ENCODE measurements at places on chromosomes 5 and 9.

GRCh38 chr9:69325409-69326212, 596 bp downstream of the ENTREP1 start:
- no peak for DNase-seq

GRCh38 chr5:142095651-142096330, 12.8 kb upstream of the NDFIP1 start:
- DNase-seq: no peak

- DNase-seq: no peak
Observed at GRCh38 chr9:19924080-19924479, 135.2 kb upstream of the SLC24A2 start.

DNA sequence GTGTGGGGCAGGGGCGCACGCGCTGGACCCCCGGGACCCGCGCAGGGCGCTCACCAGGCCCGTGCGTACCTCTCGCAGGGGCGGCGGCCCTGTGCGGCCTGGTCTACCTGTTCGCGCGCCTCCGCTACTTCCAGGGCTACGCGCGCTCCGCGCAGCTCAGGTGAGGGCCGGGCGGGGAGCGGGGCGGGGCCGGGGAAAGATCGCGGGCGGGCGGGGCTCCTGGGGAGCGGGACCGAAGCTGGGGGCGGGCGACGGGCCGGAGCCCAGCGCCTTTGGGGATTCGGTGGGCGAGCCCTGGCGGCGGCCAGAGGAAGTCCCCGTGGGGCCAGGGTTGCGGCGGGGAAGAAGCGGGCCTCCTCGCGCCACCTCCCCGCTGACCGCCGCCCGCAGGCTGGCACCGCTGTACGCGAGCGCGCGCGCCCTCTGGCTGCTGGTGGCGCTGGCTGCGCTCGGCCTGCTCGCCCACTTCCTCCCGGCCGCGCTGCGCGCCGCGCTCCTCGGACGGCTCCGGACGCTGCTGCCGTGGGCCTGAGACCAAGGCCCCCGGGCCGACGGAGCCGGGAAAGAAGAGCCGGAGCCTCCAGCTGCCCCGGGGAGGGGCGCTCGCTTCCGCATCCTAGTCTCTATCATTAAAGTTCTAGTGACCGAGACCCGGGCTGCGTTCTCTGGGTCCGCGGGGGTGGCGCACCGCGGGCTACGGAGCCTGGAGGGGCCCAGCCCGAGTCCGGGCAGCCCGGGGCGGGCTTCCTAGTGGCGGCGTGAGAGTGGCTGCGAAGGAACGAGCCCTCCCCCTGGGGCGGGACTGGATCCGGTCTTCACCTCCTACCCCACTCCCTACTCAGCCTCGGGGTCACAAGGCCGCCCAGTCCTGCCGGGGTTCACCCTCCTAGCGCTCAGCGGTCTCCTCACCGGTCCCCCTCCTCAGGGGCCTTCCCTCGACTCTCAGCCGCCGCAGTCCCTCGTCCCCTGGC, 2.4 kb downstream of the LTC4S start:
- DNase-seq: no peak

DNA sequence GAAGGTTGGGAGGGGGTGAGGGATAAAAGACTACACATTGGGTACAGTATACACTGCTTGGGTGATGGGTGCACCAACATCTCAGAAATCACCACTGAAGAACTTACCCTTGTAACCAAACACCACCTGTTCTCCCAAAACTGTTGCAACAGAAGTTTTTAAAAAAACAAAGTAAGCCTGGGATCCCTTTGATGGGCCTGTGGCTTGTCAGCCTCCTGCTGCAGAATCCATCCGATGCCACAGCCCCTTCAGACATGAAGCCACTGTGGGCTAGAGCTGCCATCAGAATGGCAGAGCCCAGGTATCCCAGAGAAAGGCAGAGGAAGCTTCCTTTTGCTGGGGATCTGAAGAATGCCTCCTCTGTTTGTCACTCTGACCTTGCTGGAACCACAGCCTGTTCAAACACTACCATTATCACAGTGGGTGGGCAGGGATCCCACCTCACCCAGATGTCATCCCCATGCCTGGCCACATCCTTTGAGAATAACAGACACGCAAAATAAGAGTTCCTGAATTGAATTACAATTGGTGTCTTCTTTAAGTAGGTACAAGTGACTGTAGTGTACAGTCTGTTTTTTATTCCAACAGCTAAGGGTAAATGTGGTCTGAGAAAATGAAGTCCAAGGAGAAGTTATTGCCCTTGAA, 78.1 kb upstream of the DIRAS2 start:
- DNase-seq: no peak

DNA sequence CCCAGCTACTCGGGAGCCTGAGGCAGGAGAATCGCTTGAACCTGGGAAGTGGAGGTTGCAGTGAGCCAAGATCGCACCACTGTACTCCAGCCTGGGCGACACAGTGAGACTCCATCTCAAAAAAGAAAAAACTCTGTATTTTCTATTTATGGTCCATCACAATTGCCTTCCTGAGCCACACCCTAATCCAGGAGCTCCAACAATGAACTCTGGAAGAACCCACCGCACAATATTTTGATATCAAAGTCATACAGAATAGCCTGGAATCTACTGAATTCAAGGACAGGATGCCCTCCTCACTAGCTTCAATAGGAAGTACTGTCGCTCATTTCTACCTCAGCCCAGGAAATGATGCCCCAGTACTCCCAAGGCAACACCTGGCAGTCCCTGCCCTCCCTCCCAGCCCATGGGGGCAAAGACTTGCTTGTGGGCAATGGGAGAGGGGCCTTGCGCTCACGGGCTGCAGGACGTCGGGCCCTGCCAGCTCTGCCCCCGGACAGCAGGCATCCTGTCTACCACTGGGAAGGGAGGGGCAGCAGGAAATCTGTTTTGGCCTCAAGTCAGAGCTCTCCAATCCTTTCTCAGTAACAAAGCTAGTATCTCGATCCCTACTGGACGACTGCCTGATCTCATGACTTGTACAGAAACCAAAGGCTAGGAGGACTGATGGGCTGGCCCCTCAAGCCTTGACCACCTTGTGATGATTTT, 19.7 kb downstream of the UBAC1 start:
- DNase-seq: no peak

- no peak for DNase-seq
Observed at GRCh38 chr9:1083325-1083913, 33.3 kb downstream of the DMRT2 start.

- no peak for DNase-seq
Observed at GRCh38 chr9:121218357-121219027, 16.8 kb upstream of the RAB14 start.

DNA sequence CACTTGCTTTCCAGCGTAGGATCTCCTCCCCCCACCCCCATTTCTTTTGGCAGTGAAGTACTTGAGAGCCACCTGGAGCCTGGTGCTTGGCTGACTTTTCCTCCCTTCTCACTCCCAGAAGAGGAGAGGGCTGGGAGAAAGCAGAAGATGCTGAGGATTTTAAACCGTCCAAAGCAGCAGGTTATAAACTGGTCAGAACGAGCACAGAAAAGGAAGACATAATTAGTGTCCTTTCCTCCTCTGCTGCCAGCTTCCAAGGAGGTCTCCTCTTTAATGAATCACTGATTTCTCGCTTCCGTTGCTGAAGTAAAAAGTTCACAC, 563 bp upstream of the FGF10 start:
- no peak for DNase-seq

DNA sequence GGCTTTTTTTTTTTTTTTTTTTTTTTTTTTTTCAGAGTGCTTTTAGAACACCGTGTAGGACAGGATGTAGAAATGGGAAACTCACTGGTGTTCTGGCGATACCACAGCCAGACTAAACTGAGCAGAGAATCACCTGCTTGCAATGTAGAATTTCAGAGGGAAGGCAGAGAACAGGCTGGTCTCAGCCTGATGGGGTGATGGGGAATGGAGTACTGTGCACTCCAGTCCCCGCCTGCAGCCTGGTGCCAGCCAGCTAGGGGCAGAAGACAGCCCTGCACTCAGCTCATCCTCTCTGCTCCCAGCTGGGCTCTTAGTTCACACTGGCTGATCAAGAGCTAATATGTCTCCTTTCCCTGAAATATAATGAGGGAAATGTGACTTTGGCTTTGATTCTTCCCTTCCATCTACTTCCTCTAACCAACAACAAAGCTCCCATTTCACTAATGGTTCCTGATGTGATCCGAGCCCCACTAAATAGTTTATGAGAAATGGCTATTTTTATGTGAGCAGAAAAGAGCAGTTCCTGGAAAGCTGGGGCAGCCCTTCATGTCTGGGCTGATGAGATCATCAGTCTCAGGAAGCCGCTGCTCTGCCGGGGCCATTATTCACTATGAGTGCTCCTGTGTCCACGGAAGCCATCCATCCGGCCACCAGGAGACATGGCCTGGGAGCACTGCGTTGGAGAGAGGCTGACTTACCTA, 209.7 kb downstream of the GADD45G start:
- DNase-seq: no peak

- DNase-seq: no peak
Observed at GRCh38 chr9:88508326-88508725, 26.7 kb upstream of the NXNL2 start.

DNA sequence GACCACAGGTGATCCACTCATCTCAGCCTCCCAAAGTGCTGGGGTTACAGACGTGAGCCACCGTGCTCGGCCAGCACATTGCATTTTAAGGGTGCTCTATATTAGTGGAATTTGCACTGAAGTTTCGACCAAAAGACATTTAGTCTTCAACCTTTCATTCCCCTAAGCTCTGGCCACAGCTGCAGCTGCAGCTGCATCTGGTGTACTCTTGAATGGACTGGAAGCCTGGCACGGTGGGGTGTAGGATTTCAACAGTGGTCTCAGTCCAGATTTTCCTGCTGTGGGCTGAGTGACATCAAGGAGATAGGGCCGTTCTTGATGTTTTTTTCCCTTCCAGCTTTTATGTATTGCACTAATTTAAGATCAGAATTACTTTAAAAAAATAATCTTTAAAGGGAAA, 255.2 kb downstream of the PDZD2 start:
- DNase-seq: no peak

GRCh38 chr5:152622628-152623027, 217.5 kb upstream of the NMUR2 start:
- no peak for DNase-seq

DNA sequence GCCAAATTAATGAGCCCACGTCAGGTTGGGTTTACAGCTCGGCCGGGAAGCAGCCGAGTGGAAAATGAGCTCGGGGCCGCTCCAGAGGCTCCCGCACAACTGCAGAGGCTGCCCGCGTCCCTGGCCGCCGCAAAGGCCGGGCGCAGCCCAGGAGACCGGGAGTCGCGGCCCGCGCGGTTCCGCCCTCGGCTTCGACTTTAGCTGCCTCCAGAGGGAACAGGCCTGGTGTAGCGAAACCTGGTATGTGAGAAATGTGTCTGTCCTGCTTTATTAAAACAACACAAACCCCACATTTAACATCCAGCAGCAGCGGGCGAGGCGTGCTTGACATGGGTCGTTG, 66.2 kb downstream of the FOXD1 start:
- no peak for DNase-seq

- no peak for DNase-seq
Observed at GRCh38 chr9:90307891-90308290, 334.7 kb downstream of the DIRAS2 start.

- no peak for DNase-seq
Observed at GRCh38 chr5:113147537-113147936, 170.9 kb downstream of the DCP2 start.

DNA sequence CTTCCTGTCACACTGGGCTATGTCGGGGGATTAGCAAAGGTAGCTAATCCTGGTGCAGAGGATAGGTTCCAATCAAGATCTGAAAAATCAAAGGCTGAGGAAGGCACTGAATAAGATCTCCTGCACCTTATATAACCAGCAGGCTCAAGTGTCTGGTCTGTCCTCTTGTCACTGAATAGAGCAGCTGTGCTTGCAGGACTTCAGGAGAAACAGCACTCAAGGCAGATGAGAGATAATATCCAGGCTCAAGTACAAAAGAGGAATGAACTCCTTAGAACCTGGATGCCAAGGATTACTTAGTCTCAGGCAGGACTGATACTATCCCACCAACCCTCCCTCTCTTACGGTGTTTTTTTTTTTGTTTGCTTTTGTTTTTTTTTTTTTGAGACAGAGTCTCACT, 108.8 kb upstream of the LRRTM2 start:
- DNase-seq: no peak

GRCh38 chr9:114806526-114806900, 674 bp upstream of the TNFSF15 start:
- no peak for DNase-seq

DNA sequence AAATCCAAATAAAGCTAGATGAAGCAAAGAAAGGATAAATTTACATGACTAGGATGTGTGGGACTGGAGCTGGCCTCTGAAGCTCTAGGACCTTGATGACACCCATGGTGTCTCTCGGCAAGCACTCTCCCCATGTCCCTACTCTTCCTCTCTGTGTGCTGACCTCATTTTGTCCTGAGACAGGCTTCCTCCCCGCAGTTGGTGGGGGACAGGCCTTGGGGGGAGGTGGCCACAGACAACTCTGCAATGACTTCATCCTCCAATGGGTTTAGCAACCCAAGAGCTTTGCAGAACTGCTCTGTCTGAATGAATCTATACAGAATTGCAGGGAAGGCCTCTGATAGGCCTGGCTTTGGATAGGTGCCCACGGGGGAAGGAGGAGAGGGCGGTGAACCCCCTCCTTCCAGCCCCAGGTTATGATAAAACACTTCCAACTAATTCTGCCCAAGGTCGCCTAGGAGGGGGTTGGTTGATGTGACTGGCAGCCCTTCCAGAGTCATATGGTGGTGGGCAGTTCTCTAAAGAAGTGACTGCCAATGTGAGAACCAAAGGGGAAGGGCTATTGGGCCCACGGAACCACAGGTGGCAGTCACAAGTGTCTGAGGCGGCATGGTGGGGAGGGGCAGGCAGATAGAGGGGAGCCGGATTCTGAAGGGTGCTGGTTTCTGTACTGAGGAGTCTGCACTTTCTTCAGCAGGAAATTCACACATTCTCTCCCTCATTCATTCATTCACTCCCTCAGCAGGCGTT, 6.0 kb downstream of the SLC6A7 start:
- DNase-seq: no peak

GRCh38 chr5:94751460-94751859, 133.0 kb downstream of the SLF1 start:
- DNase-seq: no peak

DNA sequence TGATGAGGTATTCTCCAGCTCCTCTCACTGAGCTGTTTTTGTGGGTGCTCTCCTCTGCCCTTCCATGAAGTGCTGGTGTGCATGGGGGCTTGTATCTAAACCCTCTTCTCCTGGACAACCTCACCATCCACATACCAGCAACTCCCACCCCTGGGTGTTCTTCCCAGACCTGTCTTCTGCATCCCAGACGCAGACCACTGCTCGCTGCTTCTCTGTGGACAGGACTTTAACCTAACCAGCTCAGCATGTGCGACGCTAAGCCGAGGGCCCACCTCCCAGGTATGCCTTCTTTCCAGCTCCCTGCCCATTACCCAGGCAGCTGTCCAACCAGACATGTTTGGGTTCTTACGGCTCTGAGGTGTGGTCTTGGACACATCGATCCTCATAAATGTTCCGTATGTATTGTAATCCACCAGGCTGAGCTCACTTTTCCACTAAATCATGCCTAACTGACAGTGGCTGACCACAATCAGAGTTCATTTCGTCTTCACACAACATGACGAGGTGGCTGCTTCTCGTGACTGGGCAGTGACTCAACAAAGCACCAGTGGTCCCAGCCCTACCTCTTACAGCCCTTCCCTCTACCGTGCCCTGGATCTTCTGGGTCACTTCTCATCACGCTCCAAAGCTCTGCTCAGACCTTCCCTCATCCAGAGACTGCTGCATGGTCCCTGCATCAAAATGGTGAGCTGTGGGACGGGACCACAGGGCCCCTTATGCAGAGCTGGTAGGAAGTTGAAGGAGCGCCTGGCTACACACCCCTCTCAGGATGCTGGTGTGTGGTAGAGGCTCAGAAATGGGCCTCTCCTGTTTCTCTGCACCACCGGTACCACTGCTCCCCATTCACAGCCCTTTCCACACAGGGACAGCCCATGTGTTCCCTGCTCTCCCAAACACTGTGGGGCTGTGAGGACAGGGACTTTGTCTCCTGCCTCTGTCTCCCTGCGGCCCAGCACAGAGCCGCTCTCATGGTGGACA, 9.6 kb upstream of the PTGES2 start:
- DNase-seq: no peak

All from LNCaP clone FGC (cell line).